NCI-H2029 (cell line): ENCODE measurements at places on chromosomes 11 and 22.

GRCh38 chr11:11545285-11546275 is 76.2 kb downstream of the GALNT18 start:
- DNase-seq = no peak

DNA sequence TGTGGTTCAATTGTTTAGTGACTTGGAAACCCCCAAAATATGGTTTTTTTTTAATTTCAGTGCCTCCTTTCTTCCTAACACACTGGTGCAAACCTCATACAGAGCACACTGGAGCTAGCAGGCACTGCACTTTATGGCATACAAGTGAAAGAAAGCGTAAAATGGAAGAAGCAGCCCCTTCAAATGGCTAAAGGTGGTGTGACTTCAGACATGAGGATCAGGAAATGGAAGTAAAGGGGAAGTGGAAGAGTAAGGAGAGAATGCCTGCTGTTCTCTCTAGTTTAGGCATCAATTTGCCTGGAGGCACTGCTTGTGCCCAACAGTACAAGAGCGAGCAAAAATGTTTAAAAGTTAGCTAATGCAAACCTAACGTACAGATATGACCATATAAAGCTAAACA is 5.7 kb downstream of the RSF1 start:
- no peak for DNase-seq

GRCh38 chr11:8252946-8253345 is 10.7 kb downstream of the LMO1 start:
- no peak for DNase-seq

DNA sequence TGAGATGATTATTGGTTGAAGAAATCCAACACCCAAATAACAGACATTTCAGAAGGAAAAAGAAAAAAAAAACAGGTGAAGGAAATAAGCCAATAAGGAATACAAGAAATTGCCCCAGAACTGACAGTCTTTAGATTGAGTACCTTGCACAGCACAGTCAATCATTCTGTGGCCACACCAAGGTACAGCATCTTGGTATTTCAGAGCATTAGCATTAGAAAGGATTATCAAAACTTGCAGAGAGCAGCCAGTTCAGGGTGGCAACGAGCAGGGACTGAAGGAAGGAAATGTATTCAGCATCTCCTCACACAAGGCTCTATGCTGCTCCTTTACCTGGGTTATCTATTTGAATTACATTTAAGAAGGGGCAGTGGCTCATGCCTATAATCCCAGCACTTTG is 2.1 kb downstream of the ADA2 start:
- no peak for DNase-seq

- DNase-seq = no peak
Measured at GRCh38 chr22:50601669-50602337, 1.2 kb downstream of the MAPK8IP2 start.

DNA sequence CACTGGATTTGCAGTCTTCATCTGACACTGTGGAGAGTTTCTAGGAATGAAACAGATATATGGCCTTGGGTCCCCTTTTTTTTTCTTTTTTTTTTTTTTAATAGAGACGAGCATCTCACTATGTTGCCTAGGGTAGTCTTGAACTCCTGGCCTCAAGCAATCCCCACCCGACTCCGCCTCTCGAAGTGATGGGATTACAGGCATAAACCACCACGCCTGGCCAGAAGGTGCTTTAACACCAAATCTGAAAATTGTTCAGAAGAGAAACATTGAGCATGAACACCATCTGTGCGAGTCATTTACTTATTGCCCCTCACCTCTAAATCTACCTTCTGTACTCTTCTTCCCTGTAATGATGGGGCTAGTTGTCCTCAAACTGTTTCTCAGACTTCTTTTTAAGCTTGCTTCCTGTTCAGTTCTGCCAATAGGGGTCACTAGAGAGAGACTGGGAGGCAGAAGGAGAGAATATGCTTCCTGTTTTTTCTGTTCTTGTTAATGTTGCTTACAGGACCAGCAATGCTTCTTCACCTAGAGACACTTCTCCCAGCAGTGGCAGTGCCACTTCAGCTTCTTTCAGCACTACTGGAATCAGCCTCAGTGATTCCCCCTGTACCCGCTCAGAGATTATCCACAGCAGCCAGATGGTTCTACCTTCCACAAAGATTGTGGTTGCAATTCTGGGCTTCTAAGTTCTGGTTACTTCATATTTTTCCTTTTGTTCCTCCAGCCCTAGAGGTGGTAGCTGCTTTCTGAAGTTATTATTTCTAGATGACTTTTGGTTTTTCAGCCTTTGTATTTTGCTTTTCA is 20.8 kb upstream of the ZBED5 start:
- peak; percentile 70 for DNase-seq

DNA sequence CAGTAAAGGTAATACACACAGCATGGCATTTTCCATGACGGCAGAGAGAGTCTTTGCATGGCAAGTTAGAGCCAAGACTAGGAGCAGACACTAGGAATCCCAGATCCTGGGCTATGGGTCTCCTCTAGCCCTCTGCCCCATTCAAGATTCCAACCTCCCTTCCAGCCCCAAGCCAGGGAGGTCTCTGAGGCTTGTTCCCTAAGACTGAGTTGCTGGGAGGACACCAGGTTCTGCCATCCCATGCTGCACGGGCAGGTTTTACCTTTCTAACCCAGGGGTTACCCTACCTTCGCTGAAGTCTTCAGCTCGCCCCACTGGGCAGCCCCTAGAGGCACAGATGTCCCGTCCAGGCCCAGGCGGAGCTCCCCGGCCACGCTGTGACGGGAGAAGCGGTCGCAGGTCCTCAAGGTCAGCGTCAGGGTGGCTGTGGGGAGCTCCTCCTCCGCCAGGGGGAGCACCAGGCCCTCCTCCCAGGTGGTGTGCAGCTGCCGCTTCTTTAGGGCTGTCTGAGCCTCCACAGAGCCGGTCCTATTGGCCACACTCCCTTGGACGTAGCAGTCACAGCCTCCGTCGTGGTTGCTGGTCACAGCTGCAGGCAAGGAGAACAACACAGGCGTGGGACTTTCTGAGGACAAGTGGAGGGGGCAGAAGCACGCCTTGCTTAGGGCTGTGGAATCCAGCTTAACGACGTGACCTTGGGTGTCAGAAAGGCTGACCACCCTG is 33.8 kb downstream of the SYT13 start:
- peak; percentile 17 for DNase-seq
